ENCODE measurements at places on chromosomes 2 and 18.

- DNase-seq, result no peak
Observed at GRCh38 chr2:120323807-120324399, 22.0 kb upstream of the INHBB start.

- no peak for DNase-seq
Observed at GRCh38 chr18:75023473-75023872, 185.5 kb downstream of the PTGR3 start.

DNA sequence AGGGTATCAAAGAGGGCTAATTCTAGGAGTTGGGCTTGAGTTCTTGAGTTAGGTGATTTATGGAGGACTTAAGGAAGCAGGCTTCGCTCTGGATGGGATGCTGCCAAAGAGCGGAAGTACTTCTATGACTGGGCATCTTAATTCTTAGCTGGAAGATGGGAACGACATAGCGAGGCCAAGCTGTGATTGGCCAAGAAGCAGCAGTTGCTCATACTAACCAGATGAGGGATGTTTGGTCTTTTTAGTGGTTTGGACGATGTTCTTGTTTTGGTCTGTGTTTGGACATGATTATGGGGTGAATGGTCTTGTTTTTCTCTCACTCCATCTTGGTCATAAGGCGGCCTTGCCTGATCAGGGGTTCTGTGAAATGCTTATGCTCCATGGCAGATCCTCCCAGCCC is 133.7 kb downstream of the MSH2 start:
- DNase-seq, result no peak

- DNase-seq, result no peak
Observed at GRCh38 chr2:207480521-207481040, 49.2 kb upstream of the CREB1 start.

GRCh38 chr2:156434461-156435291 is 1.5 kb upstream of the GPD2 start:
- no peak for DNase-seq

- DNase-seq, result peak; percentile 49
Observed at GRCh38 chr2:136117909-136118818, at the start of gene CXCR4. CXCR4 (minus strand) TSS chr2:136118149; CDS start chr2:136118060, 89 bp downstream.

GRCh38 chr2:191556463-191556862 is 121.5 kb upstream of the NABP1 start:
- DNase-seq, result no peak

DNA sequence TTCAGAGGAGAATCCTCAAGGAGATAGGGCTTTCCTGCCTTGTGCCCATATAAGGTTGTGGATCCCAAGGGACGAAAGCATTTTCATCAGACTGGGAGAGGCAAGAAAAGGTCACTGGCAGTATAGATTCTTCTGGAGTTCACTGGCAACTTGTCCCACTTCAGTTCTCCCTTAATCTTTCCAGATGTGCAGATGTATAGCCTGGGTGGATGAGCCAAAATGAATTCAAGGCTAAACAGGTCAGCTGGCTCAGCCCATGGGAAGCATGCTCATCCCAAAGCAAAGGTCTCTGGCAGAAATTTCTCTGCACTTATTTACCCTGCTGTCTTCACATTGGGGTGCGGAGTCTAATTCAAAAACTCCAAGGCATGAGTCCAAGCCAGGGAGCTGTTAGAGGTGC is 148.9 kb upstream of the TNP1 start:
- no peak for DNase-seq

- no peak for DNase-seq
Observed at GRCh38 chr2:65026704-65027464, 29.3 kb upstream of the CEP68 start.

GRCh38 chr2:88841224-88841929 is 149.9 kb downstream of the RPIA start:
- DNase-seq, result no peak

DNA sequence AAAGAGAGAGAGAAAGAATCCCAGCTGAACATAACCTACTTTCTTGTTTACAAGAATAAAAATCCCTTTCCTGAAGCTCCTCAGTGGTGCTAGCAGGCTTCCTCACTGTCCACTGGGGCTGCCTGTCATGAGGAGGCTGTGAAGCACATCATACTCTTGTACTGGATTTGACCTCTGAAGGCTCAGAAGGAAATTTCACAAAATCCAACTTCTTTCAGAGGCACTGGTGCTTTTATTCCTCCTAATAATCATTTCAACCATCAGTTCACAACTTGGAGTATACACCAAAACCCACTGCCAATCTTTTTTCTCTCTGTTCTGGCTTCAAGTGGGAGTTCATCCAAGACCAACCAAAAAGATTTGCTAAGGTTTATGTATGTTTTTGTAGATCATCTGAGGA is 48.5 kb downstream of the TMX3 start:
- DNase-seq, result no peak

DNA sequence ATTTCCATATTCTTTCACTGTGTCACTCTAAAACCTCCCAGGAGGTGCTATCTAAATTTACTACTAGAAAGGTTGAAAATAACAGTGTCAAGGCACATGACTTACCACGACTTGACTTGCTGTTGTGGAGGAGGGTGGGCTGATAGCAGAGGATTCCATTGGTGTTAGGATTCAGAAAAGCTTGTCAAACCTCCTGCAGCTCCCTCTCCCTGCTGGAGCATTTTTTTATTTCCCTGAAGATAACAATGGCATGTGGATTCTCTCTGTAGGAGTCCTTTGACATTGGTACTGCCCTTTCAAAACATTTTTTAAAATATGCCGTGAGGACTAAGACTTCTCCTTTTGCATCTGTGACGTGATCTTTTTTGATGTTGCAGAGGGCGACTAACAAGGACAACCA is 696.9 kb upstream of the GYPC start:
- DNase-seq, result no peak

- no peak for DNase-seq
Observed at GRCh38 chr2:215750763-215751162, 262.6 kb downstream of the MREG start.
